Ammon's horn (tissue), 1 donor: ENCODE measurements at places on chromosomes 16 and 17.

DNA sequence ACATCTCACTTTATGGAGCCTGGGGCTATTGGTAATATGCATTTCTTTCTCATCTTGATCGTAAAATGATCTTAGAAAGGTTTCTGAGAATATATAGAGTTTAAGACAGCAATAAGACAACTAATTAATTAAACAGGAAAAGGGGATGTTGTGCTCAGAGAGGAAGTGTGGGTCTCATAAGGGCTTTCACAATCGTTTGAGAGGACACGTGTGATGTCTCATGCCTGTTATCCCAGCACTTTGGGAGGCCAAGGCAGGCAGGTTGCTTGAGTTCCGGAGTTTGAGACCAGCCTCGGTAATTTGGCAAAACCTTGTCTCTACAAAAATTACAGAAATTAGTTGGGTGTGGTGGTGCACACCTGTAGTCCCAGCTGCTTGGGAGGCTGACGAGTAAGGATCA, 295.6 kb downstream of the WWOX start:
- DNase-seq, result no peak

GRCh38 chr17:35162755-35163154, 15.1 kb downstream of the UNC45B start:
- no peak for DNase-seq

GRCh38 chr17:79691931-79692330, 38.8 kb upstream of the ENPP7 start:
- DNase-seq, result peak; percentile 48

GRCh38 chr17:16283705-16284104, 66.7 kb downstream of the PIGL start:
- DNase-seq, result no peak
